ENCODE measurements at places on chromosomes 6 and 20.

GRCh38 chr6:85168146-85168545, 281.7 kb upstream of the NT5E start:
- DNase-seq = no peak

- no peak for DNase-seq
These were observed 114.4 kb upstream of the BCLAF1 start for GRCh38 chr6:136404007-136404406.

DNA sequence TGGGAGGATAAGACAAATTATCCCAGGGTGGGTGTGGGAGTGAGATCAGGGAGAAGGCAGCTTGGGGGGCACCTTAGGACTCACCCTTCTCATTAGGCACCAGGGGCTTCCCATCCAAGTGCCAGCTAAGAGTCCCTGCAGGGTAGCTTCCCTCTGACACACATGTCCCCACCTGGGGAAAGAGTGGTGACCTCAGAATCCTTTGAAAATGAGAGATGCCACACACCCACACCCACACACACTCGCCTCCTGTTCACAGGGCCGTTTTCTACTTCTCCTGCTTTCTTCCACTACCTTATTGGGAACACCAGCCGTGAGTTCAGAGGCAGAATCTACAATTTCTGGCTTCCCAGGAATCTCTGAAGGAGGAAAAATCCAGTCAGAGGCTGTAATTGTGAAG, 1.0 kb downstream of the AGER start:
- DNase-seq = no peak

DNA sequence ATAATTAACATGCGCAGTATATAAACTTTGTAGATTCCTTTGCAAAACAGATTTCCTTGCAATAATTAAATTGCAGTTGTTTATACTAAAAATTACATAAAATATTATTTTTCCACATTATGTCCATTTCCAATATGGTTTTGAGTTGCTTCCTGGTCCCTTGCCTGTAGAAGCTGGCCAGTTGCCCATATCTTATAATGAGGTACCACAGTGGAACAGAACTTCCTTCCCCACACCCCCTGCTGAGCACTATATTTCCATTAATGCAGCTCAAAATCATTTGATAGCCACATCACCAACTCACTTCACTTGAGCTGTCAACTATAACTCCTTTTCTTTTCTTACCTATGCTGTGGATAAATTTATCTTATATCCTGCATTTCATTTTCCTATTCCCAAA, 194.6 kb downstream of the DST start:
- DNase-seq = no peak

DNA sequence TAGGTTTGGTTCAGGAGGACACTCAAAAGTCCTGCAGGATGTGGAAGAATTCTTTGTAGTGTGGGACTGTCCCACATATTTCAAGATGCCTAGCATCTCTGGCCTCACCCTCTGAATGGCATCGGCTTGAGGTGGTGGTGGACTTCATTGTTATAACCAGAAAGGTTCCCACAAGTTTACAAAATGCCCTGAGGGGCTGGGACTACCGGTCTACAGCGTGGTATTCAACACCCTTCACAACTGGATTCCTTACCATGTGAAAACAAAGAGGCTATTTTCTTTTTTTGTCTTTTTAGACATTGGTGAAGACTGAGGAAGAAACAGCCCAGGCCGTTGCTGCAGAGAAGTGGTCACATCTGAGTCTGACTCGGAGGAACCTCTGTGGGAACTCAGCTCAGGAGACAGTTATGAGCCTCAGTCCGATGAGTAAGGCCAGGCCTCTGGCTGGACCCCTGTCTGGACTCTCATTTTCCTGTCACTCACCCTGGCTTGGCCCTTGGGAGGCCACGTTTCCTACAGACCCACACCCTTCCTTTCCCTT, 15.2 kb downstream of the PGBD1 start:
- no peak for DNase-seq

DNA sequence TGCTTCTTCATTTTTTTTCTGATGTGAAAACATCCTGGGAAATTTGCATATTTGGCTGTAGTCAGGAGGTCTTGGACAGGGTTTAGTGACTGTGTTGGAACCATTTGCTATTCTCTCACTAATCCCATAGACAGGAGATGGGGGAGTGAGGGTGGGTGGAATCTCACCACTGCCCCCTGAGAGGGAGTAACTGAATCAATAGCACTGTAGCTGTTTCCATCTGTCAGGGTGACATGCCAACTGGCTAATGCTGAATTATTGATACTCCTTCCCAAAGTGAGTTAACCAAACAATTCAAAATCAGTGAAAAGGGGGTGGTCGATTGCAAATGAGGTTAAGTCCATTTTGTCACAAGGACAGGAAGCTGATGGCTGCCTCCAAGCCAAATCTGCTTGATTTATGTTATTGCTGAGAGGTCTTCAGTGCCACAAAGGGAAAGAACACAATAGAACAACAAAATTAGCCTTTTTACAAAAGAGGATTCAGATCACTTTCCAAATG, 55.1 kb upstream of the B3GAT2 start:
- DNase-seq = no peak

- peak; percentile 55 for DNase-seq
These were observed 34.4 kb upstream of the PTPN1 start for GRCh38 chr20:50475681-50476292.

DNA sequence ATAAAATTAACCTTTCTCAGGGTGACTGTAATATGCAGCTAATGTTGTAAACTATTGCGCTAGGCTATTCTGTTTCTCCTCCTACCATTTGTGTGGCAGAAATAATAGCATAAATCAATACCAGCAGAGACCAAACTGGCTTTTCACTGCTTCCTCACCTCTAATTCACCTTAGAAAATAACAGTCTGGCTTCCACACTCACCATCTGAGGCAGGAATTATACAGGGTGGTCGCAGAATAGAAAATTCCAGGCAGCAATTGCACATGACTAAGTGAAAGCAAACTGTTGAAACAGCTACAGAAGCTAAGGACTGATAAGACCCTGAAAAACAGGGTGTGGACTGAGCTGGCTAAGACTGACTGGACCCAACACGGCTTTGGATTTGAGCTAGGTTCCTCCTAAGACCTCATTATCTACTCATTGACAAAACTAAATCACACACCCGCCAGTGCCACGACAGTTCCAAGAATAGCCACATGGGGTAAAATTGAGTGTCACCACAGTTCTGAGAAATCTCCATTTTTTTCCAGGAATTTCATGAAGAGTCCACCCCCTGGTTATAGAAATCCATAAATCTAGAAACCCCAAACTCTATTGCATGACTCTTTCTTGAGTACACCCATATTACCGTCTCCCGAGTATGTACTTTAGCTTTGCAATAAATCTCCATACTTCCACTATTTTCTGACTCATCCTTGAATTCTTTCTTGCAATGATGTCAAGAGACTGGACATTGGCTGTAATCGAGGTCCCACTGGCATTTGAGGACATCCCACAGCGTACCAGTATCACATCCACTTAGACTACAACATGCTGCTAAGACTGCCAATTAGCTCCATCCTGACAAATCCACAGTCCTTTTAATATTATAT, 60.9 kb upstream of the KCNQ5 start:
- peak; percentile 25 for DNase-seq

DNA sequence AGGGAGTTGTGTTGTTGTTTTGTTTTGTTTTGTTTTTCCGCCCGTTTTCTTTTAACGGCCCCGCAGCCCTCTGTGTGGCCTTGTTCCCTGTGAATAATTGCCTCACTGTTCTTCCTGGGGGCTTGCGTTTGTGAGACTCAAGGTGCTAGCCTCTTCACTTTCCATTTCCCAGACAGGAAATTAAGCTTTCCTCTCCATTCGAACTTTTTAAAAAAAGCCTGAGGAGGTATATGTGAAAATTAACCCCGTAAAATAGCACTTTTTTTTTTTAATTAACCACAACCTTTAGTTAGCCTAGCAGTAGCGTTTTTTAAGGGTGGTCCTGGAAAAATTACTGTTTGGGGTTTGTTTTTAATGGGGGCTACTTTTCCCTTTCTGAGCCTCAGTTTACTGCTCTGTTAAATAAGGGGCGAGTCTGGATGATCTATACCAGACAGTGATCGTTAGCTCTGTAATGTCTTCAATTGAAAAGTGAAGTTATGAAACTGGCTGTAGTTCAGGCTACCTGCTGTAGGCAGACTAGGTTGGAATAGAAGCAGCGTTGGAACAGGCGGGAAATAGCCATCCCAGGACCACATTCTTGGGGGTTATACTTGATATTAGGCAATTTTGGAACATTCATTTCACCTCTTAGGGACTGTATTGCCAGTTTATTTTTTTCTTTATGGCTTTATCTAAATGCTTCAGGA, 1.7 kb downstream of the STX16 start:
- peak; percentile 33 for DNase-seq

DNA sequence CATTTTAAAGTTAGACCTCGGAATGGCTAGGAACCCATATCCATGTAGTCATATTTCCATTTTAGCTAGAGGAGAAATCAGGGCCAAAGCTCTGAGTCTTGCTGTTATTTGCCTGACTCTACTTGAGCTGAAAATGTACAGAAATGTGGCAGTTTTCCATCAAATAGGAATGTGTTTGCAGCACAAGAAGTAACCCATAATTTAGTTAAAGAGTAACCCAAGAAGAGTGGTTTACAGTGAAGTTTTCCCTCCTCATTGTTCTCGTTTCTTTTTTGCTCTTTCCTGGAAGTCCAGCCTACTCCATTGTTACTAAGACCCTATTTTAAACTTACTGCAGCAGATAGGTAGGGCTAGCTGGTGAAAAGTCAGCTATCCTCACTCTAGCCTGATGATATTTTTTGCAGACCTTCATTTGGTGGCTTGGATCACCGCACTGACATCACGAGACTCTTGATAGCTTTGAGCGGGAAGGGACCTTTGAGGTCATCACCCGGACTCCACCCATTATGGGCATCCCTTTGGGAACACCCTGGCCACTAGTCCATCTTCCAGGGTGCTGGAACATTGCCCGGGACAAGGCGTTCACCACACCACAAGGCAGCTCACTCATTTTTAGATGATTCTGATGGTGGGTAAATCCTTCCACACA, 28.0 kb upstream of the ADGRF5 start:
- no peak for DNase-seq

- no peak for DNase-seq
These were observed 36.9 kb downstream of the SLC24A3 start for GRCh38 chr20:19249106-19249879.

GRCh38 chr6:150857062-150857944, 8.2 kb upstream of the MTHFD1L start:
- DNase-seq = peak; percentile 100

DNA sequence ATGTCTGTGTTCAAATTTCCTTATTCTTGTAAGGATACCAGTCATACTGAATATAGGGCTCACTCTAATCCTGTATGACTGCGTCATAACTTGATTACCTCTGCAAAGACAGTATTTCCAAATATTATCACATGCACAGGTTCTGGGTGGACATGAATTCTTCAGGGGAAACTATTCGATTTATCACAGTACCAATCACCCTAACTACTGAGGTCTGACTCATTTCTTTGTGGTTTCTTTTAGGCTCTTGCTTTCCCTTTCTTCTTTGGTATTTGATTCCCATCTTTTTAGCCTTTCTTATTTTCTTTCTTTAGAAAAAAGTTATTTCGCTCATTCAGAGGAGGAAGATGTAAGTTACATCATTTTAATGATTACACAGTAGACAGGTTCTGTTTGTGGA, 40.3 kb upstream of the TBX18 start:
- DNase-seq = peak; percentile 6

DNA sequence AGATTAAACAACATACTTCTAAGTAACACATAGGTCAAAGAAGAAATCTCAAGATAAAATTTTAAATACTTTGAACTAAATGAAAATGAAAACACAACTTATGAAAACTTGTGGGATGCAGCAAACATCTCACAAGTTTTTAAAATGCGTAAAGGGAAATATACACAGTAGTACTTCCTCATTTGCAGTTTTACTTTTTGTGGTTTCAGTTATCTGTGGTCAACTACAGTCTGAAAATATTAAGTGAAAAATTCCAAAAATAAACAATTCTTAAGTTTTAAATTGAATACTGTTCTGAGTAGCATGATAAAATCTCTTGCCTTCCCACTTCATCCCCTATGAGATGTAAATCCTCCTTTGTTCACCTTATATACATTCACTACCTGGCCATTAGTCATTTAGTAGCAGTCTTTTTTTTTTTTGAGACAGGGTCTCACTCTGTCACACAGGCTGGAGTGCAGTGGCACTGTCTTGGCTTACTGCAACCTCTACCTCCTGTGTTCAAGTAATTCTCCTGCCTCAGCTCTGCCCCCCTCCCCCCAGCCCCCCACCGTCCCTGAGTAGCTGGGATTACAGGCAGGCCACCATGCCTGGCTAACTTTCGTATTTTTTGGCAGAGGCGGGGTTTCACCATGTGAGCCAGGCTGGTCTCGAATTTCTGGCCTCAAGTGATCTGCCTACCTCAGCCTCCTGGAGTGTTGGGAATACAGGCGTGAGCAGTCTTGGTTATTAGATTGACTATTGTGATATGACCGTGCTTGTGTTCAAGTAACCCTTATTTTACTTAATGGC, 154.6 kb upstream of the AHI1 start:
- DNase-seq = no peak

GRCh38 chr20:37081717-37082289, 14.0 kb downstream of the RBL1 start:
- DNase-seq = no peak

- DNase-seq = peak; percentile 80
These were observed 12.8 kb downstream of the SNX14 start for GRCh38 chr6:85580878-85581267.

DNA sequence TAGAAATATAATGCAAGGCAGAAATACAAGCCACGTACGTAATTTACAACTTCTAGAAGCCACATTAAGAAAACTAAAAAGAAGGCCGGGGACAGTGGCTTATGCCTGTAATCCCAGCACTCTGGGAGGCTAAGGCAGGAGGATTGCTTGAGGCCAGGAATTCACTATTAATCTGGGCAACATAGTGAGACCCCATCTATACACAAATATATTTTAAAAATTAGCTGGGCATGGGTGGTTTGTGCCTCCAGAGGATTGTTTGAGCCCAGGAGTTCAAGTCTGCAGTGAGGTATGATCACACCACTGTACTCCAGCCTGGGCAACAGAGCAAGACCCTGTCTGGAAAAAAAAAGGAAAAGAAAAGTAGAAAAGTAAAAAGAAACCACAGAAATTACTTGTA, 12.3 kb downstream of the MPC1 start:
- DNase-seq = no peak

- DNase-seq = no peak
These were observed 51.9 kb downstream of the TRAM2 start for GRCh38 chr6:52524918-52525317.

DNA sequence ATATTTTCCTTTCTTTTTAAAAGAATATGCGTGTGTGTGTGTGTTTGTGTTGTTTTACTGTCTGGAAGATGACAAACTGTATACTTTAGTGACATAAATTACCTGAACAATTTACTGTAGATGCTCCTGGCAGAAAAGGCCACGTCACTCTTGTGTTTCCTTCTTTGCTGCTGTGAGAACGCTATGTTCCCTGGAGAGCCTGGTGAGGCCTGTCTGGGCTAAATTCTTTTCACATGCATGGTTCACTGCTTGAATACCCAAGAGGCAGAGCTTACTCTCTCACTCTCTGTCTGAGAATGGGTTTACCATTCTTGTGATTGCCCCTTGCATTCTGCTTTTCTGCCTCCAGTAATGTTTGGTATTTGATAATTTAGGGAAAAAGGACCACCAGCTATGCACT, 64.3 kb downstream of the EDN1 start:
- peak; percentile 63 for DNase-seq

GRCh38 chr6:14524319-14524718, 406.7 kb downstream of the CD83 start:
- DNase-seq = peak; percentile 75

- peak; percentile 36 for DNase-seq
These were observed 230.7 kb downstream of the NFATC2 start for GRCh38 chr20:51311636-51312479.
